ENCODE measurements at places on chromosomes 3 and 15.

DNA sequence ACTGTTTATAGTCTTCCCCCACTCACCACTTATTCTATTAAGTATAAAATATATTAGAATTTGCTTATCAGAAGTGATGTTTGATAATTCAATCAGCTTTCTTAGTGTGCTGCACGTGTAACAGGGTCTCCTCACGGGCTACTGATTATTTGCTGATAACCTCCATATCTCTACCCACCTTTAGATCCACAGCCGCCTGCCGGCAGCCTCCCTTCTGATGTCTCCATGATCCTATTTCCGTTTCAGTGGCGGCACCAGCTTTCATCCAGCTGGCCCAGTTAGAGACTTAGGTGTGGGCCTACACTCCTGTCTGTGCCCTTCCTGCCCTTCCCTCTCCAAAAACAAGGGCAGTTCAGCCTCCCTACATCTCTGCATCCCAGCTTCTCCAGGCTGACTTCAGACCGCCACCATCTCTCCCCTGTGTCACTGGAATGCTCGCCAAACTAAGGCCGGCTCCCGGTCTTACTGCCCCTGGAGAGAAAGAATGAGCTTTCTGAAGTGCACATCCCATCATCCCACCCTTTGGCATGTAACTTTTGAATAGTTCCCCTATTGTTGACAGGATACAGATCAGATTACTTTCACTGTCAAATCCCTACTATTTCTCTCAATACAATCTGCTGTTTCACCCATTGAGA lies 76.6 kb upstream of the PRTG start:
- no peak for DNase-seq

- no peak for DNase-seq
These were observed 367.4 kb downstream of the IL20RB start for GRCh38 chr3:137325170-137325569.

DNA sequence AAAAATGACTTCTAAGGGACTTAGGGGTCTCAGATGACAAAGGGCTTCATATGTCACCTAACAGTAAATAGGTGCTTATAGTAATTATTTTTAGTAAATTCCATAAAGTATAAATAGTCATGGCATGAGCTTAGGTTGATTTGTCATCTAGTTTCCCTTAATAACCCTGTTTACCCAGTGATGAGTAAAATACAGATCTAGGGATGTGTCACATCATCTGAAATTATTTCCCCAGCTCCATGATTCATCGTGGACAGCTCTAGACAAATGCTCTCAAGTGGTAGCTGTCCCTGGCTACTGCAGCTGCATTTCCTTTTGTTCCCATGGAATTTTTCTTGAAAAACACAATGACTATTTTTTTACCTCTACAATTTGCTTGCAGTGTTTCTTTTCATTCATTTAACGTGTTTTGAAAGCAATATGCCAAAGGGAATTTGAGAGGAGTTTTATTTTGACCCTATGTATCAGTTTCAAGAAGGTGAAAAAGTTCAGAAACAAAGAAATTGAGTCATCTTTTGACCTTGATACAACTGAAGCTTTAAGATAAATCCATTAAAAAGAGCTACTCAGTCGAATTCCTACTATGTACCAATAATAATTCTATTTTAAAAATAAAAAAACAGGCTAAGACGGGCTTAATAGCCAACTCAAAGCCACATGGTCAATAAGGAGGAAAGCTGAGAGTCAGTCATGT lies 241.6 kb downstream of the KCNMB2 start:
- peak; percentile 90 for DNase-seq

DNA sequence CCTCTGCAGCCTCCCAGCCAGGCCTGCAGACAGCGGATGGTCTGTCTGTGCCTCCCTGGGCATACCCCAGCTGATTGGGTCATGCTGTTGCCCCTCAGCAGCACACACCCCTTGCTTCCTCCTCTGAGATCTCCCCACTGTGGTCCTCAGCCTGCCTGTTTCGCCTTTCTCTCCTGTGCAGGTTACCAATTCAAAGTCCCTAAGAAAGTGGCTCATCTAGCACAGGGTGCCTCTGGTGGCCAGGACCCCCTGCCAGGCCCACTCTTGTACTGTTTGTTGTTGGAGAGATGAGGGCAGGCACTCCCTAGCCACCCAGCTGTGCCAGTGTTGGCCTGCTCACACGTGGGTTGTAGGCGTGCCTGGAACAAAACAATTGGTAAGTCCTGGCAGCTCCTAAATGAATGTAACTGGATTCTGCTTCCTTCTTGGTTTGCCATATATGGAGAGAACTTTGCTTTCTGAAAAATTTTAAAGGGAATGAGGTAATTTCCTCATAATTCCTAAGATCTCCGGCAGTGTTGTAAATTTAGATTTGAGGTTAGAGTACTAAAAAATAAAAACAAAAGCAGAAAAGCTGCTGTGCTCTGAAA lies 213.2 kb upstream of the IL12A start:
- DNase-seq, result peak; percentile 58

GRCh38 chr3:4356220-4356540 lies 53.0 kb downstream of the SETMAR start:
- DNase-seq, result no peak
